Peyer's patch (tissue), 4 donors: ENCODE measurements at places on chromosomes 12 and 14.

DNA sequence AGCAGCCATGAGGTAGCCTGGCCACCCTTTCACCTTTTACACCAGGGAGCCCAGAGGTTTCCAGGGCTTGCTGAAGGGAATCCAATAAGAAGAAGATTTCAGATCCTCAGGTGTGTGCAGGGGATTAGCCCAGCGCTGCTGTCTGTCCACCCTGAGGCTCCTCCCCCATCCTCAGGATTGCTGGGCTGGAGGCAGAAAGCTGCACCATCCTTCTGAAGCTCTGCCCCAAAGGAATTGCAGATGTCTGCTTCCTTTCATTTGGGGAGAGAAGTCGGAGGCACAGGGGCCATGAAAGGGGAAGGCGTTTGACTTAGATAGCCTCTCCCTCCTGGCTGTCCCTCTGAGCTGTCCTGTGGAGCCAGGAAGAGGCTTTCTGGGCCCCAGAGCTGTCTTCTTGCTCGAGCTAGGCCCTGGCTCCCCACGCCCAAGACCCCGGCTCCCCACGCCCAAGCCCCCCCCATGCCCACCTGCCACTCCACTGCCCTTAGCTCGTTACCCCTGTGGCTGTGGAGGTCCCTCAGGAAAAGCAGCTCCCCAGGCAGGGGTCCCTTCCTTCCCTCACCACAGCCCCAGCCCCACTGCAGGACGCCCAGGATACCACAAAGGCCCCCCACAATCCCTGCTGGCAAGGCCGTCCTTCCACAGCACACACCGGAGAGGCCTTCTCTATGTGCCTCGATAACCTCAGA lies 359.0 kb downstream of the CACNA1C start:
- DNase-seq, result no peak

DNA sequence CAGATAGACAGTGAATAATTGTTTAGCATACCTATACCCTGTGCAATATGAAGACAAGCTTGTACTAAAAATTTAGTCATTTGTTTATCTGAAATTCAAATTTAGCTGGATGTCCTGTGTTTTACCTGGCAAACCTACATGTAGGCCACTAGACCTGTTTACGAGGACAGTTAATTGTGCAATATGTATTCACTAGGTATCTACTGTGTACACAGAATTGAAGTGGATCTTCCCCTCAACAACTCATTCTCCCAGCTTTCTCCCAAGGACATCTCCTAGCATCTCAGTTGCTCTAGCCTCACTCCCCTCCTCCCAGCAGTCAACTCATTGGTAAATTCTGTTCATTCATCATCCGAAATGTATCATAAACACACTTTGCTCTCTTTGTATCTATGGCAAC lies 25.3 kb downstream of the AK7 start:
- DNase-seq, result no peak

DNA sequence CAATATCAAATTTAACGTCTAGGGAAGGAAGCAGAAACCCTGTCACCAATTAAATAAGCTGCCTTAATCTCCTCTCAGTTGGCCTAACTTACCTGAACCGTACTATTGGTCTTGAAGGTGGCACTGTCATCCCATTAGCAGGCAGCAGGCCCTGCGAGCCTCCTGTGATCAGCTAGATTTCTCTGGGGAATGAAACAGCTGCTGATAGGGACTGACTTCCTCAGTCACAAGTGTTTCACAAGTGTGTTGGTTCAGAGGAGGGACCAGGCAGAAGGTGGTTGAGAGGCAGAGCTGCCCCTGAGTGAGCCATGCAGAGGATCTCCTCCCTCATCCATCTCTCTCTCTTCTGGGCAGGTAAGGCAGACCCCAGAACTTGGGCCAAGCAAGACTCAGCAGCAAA lies 166.8 kb downstream of the DAD1 start:
- no peak for DNase-seq

DNA sequence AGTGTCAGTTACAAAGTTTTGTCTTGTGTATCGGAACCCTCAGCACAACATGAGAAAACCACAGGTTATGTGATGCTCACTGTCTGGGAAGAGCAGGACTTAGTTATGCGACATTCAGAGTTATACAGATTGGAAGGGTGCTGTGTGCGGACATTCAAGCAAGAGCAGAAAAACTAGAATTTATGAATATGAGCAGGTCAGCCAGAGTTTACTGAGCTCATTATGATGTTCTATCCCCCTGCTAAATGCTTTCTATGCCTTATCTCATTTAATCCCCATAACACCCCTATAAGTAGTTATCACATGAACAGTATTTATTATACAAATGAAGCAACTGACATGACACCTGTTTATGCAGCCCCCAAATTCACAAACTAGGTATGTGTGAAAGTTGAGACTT lies 1083.2 kb downstream of the FLRT2 start:
- DNase-seq, result no peak

DNA sequence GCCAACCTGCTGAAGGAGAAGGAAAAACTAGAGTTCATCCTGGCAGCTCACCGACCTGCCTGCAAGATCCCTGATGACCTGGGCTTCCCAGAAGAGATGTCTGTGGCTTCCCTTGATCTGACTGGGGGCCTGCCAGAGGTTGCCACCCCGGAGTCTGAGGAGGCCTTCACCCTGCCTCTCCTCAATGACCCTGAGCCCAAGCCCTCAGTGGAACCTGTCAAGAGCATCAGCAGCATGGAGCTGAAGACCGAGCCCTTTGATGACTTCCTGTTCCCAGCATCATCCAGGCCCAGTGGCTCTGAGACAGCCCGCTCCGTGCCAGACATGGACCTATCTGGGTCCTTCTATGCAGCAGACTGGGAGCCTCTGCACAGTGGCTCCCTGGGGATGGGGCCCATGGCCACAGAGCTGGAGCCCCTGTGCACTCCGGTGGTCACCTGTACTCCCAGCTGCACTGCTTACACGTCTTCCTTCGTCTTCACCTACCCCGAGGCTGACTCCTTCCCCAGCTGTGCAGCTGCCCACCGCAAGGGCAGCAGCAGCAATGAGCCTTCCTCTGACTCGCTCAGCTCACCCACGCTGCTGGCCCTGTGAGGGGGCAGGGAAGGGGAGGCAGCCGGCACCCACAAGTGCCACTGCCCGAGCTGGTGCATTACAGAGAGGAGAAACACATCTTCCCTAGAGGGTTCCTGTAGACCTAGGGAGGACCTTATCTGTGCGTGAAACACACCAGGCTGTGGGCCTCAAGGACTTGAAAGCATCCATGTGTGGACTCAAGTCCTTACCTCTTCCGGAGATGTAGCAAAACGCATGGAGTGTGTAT lies 2.4 kb downstream of the FOS start:
- DNase-seq, result no peak
